ENCODE measurements at places on chromosomes 3 and 15.

GRCh38 chr15:31488437-31489204 lies 162.0 kb downstream of the KLF13 start:
- DNase-seq: no peak

DNA sequence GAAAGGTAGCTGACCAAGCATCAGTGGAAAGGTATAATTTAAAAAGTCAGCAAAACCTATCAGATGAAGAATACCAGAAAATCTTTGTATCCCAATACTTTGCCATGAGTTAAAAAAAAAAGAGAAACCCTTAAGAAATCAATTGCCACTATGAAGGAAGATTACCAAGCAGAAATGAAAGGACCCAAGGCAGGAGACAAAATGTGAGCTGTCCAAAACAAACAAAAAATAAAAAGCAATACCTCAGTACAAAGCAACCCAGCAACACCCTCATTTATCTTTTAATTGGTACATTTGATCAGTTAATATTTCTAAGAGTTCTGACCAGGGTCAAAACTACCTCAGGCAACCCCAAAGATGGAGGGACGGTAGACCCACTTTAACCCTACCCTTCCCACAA lies 65.3 kb downstream of the MOBP start:
- no peak for DNase-seq

GRCh38 chr15:96381463-96381862 lies 51.0 kb downstream of the NR2F2 start:
- DNase-seq: no peak

- DNase-seq: no peak
Measured at GRCh38 chr3:127888564-127889107, 26.4 kb upstream of the KBTBD12 start.

DNA sequence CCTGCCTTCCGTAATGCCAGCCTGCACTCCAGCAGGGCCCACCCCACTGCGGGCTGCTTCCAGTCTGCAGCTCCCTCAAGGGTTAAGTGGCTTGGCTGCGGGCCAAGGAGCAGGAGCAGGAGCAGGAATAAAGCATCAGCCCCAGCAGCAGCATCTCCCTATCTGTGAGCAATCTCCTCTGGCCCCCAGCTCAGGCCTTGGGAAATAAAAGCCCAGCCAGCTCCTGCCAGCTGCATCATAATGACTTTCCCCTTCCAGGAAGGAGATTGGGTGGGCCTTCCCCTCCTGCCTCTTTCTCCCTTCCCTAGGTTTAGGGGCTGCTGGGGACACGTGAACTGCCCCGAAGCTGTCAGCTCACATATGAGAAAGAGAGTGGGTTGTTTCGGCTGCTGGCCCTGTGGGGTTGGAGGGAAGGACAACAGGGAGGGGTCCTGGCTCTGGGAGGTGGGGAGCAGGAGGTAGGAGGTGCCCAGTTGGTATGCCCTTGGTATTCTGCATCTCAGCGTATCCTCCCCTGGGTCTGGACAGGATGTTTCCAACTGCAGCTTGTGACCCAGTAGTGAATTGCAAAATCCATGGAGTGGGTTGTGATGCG lies 34.6 kb upstream of the FGD5 start:
- no peak for DNase-seq

DNA sequence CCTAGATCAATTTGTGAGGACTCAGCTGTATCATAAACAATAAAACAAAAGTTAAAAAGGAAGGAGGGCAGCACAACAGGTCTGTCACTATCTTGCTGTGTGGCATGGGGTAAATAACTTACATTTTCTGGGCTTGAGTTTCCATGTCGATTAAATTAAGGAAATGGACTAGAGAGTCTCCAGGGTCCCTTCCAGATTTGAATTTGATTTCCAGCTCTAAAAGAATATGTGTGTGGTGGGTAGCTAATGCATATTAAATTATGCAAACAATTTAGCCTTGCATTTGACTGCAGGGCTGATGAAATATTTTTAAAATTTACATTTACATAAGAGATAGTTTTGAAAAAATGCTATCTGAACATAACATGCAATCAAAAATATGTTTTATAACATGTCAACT lies 447.7 kb downstream of the FGF12 start:
- DNase-seq: no peak

GRCh38 chr3:180278583-180279188 lies 241.9 kb upstream of the PEX5L start:
- no peak for DNase-seq

- DNase-seq: no peak
Measured at GRCh38 chr15:62453375-62453774, 288.3 kb upstream of the C2CD4B start.
